ENCODE measurements at places on chromosomes 7 and 10.

- DNase-seq: no peak
Measured at GRCh38 chr10:9869205-9869604, 1148.5 kb upstream of the CELF2 start.

DNA sequence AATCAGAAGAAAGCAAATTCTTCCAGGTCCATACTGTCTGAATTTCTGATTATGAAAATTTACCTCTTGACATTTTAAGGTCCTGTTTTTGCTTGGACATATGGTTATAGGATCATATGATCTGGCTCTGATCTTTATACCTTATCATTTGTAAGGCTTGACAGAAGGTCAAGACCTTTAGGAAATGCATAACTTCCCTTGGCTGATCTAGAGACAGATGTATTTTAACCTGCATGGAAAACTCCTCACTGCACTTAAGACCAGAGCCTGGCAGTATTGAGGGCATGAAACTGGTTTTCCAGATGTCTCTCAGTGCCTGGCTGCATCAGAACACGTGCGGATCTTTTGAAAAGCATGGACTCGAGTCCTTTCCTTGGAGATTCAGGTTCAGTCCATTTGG, 55.9 kb downstream of the TRRAP start:
- no peak for DNase-seq

DNA sequence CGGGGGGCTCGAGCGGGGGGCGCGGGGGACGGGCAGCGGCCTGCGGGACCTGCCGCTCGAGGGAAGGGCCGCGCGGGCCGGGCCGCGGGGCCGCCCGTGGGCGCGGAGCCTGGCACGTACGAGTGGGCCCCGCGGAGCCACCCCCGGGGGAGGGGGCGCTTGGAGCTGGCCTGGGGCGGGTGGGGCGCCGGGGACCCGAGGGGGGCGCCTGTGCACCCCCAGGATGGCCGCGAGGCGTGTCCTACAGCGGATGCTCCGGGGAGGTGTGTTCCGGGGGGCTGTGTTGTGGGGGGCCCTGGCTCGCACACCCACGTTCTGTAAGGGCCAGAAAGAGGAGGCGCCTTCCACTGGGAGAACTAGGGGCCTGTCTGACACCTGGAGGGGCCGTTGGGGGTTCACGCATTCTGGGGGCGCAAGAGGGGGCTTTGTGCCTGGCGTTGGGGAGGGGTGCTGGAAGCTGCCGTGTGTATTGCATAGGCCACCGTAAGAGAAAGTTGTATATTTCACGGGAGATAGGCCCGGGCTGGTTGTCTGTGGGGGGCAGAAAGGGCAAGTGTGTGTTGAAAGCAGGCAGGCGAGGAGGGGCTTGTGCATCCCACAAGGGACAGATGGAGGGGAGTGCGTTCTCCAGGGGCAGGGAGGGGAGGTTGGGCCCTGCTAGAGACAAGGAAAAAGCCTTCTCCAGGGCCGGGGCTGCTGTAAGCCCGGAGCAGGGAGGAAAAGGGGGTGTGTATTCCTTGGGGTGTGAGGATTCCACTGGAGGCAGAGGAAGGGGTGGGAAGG, 663 bp downstream of the VPS37D start:
- DNase-seq: no peak

GRCh38 chr7:100393233-100393905, 20.1 kb downstream of the PILRA start:
- DNase-seq: no peak

DNA sequence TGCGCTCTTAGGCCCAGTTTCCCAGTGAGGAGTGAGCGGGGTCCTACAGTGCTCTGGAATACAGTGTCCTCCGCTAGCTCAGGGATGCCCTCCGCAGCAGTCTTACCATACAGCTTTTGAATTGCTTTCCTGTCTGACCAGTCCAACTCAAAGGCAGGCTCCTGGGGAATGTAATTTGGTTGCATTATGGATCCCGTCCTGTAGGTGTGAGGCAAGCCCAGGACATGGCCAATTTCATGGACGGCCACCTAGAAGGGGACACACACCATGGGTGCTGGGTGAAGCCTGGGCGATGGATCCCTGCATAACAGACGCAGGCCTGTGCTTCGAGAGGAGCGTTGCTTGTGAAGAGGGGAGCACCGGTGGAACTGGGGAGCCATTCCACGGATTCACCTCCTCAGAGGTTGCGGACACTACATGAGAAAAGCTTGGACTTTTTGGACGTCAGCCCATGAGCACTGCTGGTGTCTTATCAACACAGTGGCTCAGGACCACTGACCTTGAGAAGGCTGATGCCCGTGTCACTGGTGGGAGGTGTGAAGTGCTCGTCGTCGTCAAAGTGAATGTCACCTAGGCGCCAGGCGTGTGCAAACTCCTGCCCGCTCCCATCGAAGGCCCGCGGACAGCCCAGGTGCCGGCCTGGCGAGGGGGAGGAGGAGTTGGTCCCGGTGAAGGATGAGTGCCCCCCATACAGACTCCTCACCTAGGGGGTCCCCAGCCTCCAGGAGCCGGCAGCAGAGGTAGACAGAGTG, 3.3 kb downstream of the MMP21 start:
- DNase-seq: no peak

- DNase-seq: no peak
Measured at GRCh38 chr10:107022600-107023354, 141.7 kb downstream of the SORCS1 start.

DNA sequence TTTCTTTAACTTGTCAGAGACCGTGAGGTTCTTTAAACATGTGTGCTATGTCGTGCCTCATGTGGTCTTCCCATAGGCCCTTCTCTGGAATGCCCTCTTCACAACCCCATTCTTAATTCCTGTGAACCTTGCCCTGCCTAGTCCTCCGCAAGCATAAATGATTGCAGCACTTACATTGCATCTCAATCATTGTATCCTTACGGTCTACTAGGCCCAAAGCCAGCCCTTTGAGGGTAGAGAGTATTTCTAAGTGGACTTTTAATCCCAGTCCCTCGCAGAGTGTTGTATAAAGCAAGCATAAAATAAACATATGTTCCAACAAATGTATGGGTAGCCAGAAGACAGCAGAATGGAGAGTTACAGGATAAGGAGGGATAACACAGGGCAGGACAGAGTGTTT, 92.1 kb upstream of the FAM133B start:
- no peak for DNase-seq

DNA sequence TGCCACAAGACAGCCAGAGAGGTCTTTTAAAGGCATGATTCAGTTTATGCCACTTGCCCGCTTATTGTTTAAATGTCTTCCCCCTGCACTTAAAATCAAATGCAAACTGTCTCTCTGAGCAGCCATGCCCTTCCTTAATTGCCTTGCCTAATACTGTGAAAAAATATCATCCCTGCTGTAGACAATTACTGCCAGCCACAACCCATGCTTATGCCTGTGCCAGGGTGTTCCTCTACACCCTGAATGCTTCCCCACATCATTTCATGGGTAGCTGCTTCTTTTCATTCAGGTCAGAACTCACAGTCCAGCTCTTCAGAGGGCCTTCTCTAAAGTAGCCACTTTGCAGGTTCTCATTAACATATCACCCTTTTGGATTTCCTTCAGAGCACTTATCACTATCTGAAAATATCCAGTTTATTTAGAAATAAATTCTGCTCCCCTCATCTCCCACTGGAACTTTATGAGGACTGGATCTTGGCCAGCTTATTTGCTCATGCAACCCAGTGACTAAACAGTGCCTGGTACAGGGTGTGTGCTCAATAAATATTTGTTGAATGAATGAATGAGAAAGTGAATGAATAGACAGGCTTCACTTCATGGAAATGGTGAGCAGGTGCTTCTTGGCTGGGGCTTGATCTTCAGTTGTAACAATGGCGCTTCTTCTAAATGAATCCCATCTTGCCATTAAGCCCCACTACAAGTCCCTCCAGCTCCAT, 162.4 kb upstream of the MDFIC start:
- DNase-seq: no peak

GRCh38 chr10:24721229-24722106, 2.2 kb downstream of the ARHGAP21 start:
- DNase-seq: no peak

GRCh38 chr10:92690211-92690914, 608 bp downstream of the HHEX start:
- peak; percentile 66 for DNase-seq

- DNase-seq: no peak
Measured at GRCh38 chr10:3491571-3491970, 293.4 kb downstream of the KLF6 start.

GRCh38 chr10:74947781-74948401, 121.5 kb downstream of the KAT6B start:
- DNase-seq: no peak

- no peak for DNase-seq
Measured at GRCh38 chr10:60731134-60731885, 47.0 kb upstream of the CDK1 start.

All from stimulated activated CD8-positive, alpha-beta memory T cell treated with anti-CD3 and anti-CD28 coated beads, Interleukin-12 subunit alpha, Interleukin-12 subunit beta, amount 100 ng/mL, for 4 hours (primary cell).